IMR-90 (cell line): ENCODE measurements at places on chromosomes 5 and 9. TPM values are rescaled to one million over a fixed set of nuclear protein-coding genes. Genes with fewer than 3 reads are reported as not detected.
A peak's percentile ranks its signal among the peaks of the same experiment; 100 is the strongest.

- DNase-seq, result no peak
Measured at GRCh38 chr5:25688156-25688555, 1043.4 kb upstream of the CDH10 start.

DNA sequence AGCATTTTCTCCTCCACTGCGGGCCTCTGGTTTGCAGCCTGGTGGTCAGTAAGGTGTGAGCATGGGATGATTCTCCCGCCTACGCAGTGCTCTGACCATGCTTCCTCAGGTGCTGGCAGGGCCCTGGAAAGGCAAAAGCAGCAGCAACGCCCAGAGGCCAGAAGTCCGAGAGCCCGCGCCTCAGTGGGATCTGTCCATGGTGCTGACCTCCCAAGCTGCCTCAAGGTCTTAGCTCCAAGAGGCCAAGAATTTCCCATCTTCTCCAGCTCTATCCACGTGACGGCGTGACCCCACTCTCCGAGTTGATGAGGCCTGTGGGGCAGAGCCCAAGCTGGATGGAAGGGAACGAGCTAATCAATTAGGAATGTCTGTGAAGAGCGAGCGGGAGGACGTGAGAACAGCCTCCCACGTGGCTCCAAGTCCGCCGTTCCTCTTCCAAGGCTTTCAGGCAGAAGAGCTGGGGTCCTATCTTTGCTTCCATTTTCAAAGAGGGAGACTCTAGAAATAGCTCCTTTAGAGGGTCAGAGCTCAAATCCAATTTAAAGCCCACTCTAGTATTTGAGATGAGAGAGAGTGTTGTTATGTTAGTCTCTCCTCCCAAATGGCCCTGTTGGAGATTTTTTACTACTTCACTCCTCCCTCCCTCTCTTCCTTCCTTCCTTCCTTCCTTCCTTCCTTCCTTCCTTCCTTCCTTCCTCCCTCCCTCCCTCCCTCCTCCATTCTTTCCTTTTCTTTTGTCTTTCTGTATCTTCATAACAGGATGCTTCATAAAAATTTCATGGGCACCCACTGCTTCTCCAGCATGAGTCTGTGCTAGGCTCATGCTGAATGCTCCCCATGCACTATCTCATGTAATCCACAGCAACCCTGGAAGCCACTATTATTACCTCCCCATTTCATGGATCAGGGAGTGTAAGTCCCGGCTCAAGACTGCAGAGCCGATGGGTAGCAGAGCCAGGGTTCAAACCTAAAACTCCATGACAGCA is 69.3 kb downstream of the OLFM1 start:
- DNase-seq, result peak; percentile 7

DNA sequence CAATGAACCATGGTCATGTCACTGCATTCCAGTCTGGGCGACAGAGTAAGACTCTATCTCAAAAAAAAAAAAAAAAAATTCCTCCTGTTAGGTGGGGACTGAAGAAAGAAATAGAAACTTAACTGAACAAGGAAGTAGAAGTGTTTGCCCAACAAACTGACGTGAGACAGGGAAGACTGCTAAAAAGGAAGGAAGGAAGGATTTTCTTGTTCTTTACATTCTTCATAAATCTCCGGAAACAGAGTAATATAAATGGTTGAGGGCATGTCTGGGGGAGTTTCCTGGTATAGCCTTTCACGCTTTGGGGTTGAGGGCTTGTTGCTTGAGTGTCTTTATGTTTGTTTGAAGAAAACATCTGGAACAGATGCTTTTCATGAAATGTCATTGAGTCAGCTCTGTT is 3.1 kb downstream of the TOR1B start:
- DNase-seq, result no peak

GRCh38 chr5:177261510-177261909 is 42.0 kb downstream of the RAB24 start:
- no peak for DNase-seq

DNA sequence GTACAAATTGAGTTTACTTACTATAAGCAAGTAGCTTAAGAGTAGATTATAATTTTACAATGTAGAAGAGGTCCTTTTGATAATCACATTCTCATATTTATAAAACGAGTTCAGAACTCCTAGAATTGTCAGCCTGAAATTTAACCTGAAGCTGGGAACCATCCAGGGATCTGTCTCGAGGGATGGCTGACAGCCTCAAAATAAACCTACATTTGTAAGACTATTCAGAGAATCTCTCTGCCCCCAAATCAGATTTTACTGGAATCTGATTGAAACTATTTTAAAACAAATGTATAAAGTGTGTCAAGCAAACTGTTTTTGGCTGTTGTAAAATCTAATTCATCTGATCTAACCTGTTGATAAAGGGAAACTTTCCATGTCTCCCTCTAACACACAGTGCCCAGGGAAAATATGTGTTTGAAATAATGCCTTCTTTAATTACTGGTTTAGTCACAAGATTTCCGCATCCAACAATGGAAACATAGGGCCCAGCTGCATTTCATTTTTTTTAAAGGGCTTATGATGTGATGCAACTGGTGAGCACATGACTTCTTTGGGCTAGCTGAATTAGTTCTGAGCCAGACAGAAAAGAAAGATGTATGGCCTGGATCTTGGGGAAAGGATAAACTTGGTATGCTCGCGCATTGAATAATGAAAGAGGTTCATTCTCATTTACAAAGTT is 30.3 kb downstream of the SLC25A46 start:
- DNase-seq, result peak; percentile 83

DNA sequence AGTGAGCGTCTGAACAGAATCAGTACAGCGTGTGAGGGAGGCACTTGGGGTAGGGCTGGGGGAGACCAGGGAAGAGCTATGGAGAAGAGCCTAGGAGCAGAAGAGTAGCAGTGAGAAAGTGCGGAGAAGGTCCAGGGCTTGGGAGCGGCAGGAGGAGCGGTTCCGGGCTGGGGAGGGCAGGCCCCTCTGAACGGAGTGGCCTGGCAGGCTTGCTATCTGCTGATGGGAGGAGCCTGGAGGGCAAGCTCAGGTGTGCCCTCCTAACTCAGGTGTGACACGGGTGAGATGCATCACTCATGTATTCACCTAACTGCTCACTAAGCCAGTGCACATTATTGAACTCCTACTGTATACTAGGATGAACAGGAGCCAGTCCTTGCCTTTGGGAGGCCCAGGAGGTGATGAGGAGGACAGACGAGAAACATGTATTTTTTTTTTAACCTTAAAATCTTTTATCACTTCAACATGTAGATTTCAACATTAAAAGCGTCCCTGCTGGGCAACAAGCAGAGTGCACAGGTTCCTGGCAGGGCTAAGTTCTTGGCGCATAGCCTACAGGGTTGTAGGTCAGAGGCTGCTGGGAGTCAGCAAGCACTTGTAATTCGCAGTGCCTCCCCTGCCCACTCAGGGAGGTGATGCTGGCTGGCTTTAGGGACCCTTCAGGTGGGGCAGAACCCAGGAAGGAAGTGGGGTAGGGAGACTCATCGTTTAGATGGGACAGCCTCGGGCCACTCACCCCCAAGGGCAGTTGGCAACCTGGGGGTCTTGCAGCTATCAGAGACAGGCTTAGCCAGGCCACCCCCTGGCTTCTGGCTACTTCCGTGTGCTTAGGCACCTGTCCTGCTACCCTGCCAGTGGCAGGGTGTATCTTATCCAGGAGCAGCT is 55.5 kb downstream of the TMOD1 start:
- DNase-seq, result no peak

DNA sequence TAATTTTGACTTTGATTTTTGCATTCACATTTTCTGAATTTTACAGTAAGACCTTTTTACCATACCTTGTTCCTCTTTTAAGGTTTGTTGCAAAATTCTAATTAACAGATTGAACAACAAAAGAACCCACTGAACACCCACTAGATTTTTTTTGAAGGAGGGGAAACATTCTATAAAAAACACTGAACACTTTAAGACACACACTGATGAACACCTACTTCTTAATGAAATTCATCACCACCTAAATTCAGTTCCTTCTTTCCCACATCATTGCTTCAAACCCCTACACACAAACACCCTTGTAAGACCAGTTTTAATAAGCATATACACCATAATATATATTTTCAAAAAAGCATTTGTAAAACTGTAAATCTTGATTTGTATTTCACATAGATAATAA is 559.0 kb upstream of the MEF2C start:
- no peak for DNase-seq

DNA sequence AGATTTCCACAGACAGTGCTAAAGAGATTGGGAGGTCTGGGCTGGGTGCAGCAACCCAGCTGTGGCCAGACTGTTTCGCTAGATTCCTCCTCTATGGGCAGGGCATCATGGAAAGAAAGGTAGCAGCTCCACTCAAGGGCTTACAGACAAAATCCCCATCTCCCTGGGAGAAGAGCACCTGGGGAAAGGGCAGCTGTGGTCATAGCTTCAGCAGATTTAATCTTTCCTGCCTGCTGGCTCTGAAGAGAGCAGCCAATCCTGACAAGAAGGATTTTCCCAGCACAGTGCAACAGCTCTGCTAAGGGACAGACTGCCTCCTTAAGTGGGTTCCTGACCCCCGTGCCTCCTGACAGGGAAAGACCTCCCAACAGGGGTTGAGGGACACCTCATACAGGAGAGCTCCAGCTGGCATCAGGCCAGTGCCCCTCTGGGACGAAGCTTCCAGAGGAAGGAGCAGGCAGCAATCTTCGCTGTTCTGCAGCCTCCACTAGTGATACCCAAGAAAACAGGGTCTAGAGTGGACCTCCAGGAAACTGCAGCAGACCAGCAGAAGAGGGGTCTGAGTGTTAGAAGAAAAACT is 1379.3 kb upstream of the ACO1 start:
- DNase-seq, result no peak

- no peak for DNase-seq
Measured at GRCh38 chr9:121987314-121987713, 105.8 kb downstream of the TTLL11 start.

GRCh38 chr5:71586052-71586940 is 844 bp upstream of the MCCC2 start:
- peak; percentile 11 for DNase-seq

DNA sequence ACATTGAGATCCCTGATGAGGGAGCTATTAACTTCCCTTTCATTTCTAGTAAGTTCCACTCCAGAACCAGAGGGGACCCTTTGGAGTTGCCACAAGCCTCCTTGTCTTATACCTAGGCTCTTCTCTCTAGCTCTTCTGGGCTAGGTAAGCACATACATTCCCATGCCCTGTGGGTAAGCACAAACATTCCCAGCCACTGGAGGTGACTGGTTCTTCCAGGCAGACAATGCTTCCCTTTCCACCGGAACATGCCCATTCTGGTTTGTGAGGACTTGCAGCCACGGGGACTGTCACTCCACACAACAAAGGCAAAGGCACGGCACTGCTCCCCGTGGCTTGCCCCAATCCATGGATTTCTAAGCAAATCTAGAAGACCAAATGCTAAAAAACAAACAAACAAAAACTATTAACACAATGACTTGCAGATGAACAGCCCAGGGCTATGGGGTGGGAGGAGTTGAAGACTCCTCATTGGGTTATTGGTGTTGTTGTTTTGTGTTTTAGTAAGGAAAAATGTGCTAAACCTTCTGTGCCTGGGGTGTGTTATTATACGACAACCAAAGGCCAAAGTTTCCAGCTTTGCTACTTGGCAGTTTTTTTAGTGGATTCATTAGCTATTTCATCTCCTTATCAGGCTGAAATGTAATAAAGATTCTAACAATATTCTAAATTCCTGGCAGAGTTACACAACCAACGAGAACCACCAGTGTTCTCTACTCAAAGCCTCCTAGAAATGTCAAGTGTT is 276.2 kb downstream of the SYK start:
- DNase-seq, result no peak

- DNase-seq, result no peak
Measured at GRCh38 chr9:27393054-27393846, 96.3 kb upstream of the EQTN start.

DNA sequence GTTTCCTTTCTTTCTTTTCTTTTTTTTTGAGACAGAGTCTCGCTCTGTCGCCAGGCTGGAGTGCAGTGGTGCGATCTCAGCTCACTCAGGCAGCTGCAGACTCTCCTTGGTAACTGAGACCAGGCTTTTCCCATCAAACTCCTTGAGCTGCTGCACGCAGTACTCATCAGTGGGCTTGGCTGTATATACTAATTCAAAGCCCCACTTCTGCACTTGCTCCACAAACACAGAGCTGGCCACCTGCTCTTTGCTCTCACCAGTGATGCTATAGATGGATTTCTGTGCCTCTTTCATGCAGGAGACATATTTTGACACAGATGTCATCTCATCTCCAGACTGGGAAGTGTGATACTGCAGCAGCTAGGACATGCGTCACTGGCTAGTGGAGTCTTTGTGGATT is 252.7 kb downstream of the AP3B1 start:
- DNase-seq, result no peak

DNA sequence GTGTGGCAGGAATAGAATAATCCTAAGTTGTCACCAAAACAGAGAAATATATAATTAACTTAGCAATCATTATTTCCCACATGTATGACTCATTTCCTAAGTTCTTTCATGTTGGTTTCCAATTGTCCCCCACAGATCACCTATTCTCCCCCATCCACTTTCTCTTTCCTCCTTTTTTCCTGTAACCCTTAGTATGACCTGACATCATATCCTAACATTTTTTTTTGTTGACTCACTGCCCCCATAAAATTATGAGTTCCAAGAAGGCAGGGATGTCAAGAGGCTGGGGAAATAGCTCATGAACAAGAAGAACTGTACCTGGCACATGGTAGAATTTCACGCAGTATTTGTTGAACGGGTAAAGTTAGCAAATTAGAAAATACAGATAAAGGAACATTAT is 186.7 kb downstream of the DCP2 start:
- peak; percentile 36 for DNase-seq

- peak; percentile 76 for DNase-seq
Measured at GRCh38 chr9:128684325-128685199, 4.5 kb upstream of the SET start.

GRCh38 chr5:149865746-149866145 is 78.8 kb downstream of the PDE6A start:
- DNase-seq, result no peak

FOXD4L6 gene
- not detected in 2 replicates for total RNA-seq

QRFP gene
- not detected in 2 replicates for total RNA-seq

SNAPC4 gene
- 2.5 and 3.1 TPM in 2 replicates for total RNA-seq

CAVIN4 gene
- total RNA-seq, result 2.2 and 4.2 TPM in 2 replicates
